ENCODE measurements at places on chromosomes 1 and 21. TPM values are rescaled to one million over a fixed set of nuclear protein-coding genes. Genes with fewer than 3 reads are reported as not detected.

Gene WDR64
- 0.29 TPM for polyA plus RNA-seq

Gene SLAMF9
- not detected for polyA plus RNA-seq

Gene AGO1
- polyA plus RNA-seq = 11.2 TPM

Gene KCNJ6
- not detected for polyA plus RNA-seq

Gene HPCA
- polyA plus RNA-seq = not detected

Gene NPR1
- not detected for polyA plus RNA-seq

Gene NHLH1
- not detected for polyA plus RNA-seq

Gene UAP1
- polyA plus RNA-seq = 26.0 TPM

Gene SPATA45
- polyA plus RNA-seq = not detected

Gene CELSR2
- 1.3 TPM for polyA plus RNA-seq

Gene SMIM12
- 74.3 TPM for polyA plus RNA-seq

Gene ECM1
- not detected for polyA plus RNA-seq

Gene MIXL1
- polyA plus RNA-seq = not detected

Gene ATP6V0B
- polyA plus RNA-seq = 147 TPM

Gene KRTAP19-3
- not detected for polyA plus RNA-seq

Gene OR2T2
- 0.44 TPM for polyA plus RNA-seq

Gene GIPC2
- polyA plus RNA-seq = 0.32 TPM

Gene OXCT2
- polyA plus RNA-seq = not detected

Gene PDE9A
- 5.9 TPM for polyA plus RNA-seq

Gene PNRC2
- polyA plus RNA-seq = 142 TPM

Gene C2CD4D
- polyA plus RNA-seq = not detected

Gene RLF
- 9.9 TPM for polyA plus RNA-seq

Gene MATN1
- polyA plus RNA-seq = not detected

Gene OPRD1
- not detected for polyA plus RNA-seq

Gene OR2L5
- not detected for polyA plus RNA-seq

Gene C1orf226
- not detected for polyA plus RNA-seq

Gene GOLT1A
- polyA plus RNA-seq = 1.3 TPM

Gene GBP2
- polyA plus RNA-seq = 104 TPM

Gene SARS1
- 179 TPM for polyA plus RNA-seq

Gene OR2G6
- not detected for polyA plus RNA-seq

Gene VWA1
- polyA plus RNA-seq = not detected

Data from naive thymus-derived CD4-positive, alpha-beta T cell (primary cell).